ENCODE measurements at places on chromosomes 1 and 21.

DNA sequence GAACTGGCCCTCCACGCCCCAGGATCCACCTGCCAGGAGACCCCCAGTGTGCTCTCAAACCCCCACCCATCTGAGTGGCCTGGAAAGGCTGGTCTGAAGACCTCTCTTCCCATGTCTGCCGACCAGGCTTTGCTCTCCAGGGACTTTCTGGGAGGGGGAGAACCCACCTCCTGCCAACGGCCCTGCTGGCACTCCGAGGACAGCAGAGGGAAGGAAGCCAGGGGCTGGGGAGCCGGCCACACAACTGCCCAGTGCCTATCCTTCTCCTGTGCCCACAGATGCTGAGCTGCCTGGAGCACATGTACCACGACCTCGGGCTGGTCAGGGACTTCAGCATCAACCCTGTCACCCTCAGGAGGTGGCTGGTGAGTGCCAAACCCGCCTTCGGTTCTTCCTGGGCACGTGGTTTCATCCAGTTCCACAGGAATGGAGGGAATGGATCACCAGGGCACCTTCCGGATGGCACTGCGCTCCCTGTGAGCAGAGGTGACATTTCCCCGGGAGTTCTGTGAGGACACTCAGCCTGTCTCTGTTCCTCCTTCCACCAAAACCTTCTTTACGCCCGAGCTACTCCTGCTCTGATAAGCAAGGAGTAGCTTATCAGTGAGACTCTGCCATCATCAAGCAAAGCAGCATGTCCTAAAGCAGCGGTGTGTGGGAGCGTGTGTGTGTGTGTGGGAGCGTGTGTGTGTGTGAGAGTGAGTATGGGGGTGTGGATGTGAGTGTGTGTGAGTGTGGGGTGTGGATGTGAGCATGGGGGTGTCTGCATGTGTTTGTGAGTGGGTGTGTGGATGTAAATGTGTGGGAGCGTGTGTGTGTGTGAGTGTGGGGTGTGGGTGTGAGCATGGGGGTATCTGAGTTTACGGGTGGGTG lies 105.5 kb downstream of the PDE9A start:
- no peak for DNase-seq

DNA sequence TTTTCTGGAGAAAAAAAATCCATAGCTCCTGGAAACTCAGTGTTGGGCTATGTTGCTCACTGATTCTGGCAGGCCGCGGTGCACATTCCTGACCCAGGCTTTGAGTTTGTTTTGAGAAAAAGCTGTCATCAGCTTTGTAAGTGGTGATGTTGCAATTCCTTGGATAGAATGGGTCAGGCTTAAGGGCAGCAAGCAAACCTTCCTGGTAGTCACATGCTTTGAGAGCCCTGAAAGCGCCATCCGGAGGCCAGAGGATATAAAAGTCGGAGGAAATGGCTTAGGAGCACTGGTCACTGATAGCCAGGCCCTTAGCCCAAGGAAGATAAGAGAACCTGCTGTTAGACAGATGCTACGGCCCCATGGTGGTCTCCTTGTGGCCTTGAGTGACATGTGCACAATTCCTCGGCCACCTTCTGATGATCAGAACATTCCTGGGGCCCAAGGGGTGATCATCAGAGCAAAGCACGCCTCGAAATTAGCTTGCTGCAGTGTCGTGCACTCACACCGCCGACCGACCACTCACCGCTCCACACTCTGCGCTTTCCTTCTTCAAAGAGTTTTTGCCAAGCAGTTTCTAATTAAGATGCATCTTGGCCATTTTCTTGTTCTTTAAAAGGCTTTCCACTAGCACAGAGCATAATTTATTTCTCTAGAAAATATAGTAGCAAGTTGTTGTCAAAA lies 78.6 kb downstream of the MAN1C1 start:
- no peak for DNase-seq

- no peak for DNase-seq
Measured at GRCh38 chr1:27436204-27437159, 44.1 kb downstream of the GPR3 start.

- DNase-seq: no peak
Measured at GRCh38 chr1:228393268-228393701, 13.3 kb downstream of the TRIM11 start.

- DNase-seq: no peak
Measured at GRCh38 chr1:16068356-16069270, 4.8 kb downstream of the FAM131C start.

- no peak for DNase-seq
Measured at GRCh38 chr1:94125551-94126514, 4.9 kb upstream of the ABCA4 start.

DNA sequence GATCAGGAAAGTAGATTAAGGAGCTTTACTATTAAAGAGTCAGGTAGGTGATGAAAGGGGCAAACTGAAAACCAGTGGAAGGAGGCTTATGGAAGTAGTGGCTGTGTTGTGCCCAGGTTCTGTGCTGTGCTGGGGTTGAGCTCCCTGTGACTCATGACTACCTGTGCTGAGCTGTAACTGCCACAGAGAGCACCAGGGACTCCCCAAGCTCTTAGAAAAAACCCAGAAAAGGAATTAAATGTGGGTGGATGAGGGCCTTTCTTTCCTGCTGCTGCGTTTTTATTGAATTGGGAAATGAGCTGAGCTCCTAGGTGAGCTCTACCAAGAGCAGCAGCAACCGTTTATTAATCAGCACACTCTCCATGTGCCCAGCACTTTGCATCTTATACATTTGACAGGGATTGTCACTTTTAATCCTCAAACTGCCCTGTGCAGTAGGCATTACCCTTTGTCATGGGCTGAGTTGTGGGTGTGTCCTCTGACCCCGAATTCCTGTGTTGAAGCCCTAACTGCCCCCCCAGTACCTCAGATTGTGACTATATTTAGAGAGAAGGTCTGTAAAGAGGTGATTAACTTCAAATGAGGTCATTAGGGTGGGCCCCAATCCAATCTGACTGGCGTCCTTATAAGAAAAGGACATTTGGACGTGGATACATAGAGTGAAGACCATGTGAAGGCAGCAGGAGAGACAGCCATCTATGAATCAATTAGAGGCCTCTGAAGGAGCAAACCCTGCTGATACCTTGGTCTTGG lies 65.4 kb downstream of the AK4 start:
- DNase-seq: no peak

DNA sequence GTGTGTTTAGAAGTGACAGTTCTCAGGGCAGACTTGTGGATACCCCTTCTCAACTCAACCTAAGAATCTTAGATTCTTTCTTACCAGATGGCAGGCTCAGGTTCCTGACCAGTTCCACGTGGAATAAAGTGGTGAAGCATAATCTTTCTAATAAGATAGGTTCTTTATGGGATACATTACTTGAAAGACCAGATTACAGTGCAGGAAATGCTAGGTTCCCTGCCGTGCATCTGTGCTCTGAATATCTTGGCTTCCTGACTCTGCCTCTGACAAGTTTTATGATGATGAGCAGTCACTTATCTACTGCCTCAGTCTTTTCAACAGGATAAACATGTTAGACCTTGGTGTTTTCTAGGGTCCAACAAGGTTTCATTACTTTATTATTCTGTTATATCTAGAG lies 207.9 kb upstream of the CACYBP start:
- DNase-seq: no peak

GRCh38 chr1:53323316-53323715 lies 4.6 kb downstream of the LRP8 start:
- no peak for DNase-seq

DNA sequence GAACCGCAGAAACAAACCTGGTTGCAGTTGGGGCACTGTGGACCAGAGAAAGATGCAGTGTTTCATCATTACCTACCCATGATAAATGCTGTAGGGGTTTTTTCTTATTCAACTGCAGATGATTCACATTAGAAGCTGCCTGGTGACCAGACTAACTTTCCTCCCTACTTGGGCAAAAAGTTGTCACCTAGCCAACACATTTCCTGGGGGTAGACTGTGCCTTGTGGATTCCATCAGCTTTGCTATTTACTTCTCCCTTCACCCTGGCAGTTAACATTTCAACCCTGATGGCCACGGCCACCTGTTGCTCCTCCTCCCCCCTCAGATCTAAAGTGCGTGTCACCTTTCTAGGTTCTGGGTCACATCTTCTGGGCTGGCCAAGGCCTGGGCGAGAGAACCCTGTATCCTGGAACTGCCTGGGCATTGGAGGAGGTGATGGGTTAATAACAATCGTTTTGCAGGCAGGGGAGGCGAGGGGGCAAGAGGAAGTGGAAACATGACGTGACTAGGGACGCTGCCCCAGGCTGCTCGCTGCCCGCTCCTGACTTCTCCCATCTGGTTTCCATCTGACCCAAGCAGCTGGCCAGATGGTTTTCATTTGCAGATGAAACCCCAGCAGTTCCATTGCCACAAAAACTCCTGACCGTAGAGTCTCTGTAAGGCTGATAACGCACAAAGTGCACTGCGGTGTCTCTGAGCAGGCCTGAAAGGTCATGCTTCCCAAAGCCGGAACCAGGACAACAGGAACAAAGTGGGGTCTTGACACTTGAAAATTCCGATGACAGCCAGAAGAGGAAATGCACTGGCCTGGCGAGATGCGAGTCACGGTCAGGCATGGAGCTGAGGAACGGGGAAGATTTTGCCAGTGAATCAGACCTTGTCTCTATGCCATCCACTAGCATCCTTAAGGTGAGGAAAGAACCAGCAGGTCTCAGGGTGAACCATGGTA lies 36.6 kb downstream of the CAPZB start:
- no peak for DNase-seq

DNA sequence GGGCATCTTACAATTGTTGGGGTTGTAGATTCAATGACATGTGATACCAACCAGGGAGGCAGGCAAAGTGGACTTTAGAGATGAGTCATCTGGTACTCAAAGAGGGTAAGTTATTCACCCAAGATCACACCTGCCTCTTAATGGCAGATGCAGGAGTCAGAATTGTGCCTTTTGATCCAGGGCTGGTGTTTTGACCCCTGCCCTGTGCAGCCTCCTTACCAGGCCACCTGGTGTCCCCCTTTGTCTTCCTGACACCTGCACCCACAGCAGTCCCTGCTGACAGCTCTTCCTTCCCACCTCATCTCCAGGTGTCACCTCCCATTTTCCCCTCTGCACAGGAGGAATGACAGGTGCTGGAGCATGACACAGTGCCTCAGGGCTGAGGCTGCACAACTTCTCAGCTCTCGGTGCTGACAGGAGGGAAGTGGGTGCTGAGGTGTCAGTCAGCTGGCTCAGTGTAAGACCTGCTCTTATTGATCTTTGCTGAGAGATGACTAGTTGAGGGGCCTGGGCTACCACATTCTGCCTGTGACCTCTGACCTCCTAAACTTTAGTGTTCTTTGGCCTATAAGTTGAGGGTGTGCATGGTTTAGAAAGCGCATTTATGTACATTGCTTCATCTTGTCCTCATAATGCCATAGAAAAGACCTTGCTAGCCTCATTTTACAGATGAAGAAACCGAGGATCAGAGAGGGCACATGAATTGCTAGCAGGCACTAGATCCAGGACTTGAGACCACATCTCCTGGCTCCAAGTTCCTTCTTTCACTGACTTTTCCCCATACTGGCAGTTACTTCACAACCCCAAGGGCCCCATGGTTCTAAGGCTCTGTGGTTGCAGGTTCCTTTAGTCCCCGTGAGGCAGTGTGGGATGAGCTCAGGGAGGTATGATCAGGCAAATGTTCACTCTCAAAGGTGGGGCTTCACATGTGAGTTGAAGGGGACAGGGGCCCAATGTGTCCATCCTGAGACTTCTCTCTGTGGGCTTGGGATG lies 31.3 kb downstream of the CACNA1E start:
- DNase-seq: no peak

DNA sequence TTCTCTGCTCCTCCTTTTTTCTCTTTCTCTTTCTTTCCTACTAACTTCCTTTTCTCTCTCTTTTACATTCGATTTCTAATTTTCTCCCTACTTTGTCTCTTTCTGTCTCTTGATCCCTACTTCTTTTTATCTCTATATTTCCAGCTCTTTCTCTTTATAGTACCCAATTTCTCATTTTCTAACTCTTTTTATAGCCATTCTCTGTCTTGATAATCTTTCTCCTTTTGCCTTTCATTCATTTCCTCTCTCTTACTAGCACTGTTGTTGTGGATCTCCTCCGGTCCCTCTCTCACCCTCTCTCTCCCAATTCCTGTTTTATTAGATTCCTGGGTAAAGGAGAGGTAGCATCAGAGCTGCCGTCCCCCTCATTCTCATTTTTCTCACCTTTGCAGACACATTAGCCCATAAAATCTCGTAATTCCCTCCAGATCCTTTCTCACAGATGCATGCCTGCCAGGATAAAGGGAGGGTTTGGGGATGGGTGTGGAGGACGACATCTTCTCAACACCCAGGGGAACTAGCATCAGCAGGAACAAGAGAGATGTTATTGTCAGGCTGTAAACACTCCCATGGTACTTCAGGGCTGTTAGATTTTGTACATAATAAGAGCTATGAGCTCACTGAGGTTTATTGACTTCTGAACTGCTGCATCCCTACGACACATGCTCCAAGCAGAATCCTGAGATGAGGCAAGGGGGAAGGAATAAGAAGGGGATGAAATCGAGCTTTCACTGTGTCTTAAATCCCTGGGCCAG lies 159.0 kb upstream of the GALNT2 start:
- no peak for DNase-seq

DNA sequence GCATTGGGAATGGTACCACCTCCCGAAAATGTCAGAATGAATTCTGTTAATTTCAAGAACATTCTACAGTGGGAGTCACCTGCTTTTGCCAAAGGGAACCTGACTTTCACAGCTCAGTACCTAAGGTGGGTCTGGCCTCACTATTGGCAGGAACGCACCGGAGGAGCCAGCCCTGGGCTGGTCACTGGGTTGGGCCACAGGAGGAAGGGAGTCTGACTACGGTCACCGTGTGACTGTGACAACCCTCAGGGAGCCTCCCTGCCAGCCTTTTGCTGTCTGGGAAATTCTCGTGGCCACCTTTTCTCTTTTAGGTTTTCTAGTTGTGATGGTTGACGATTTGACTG lies 2.2 kb downstream of the IL10RB start:
- no peak for DNase-seq

DNA sequence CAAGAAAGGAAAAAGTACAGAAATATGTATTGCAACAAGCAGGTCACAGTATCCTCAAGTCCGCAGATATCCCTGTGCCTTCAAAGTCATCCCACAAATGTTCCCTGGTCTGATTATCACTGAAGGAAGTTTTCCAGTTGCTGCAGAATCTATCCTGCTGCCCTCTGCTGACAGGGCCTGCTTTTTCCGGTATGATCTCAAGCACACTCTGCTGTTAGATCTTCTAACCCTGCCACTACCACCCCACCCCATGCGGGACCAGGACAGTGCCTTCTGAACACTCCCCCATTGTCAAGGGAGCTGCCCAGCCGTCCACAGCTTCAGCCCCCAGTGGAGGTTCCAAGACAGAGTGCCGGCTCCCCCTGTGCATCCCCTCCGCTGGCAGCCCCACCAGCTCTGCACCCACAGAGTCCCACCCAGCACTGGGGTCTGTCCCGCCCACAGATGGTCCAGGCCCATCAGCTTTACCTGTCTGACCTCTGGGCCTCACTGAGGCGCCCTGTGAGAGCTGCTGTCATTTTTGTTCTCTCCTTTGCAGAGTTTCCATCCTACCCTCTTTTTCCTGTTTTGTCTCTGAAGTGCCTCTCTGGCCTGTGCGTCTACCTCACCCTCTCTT lies 27.9 kb downstream of the FAM163A start:
- no peak for DNase-seq

- DNase-seq: no peak
Measured at GRCh38 chr1:225544263-225544662, 108.7 kb downstream of the ENAH start.

- DNase-seq: no peak
Measured at GRCh38 chr1:155158991-155159390, 14.1 kb downstream of the KRTCAP2 start.
